ENCODE measurements at places on chromosomes 3 and 15.

- no peak for DNase-seq
- no peaks in the 10 kb centered on the region for H3K4me1 ChIP-seq
- no peaks in the 10 kb centered on the region for H3K27me3 ChIP-seq
- no peak overlapping the region for H3K4me3 ChIP-seq
- no peaks in the 10 kb centered on the region for H3K36me3 ChIP-seq
Observed at GRCh38 chr3:29583861-29584260, 303.0 kb downstream of the RBMS3 start.

- H3K4me3 ChIP-seq = no peak overlapping the region
- H3K36me3 ChIP-seq = no peaks in the 10 kb centered on the region
- no peak overlapping the region for H3K27ac ChIP-seq
- H3K4me1 ChIP-seq = no peaks in the 10 kb centered on the region
Observed at GRCh38 chr3:184726497-184726896, 14.6 kb upstream of the MAGEF1 start.

GRCh38 chr3:143584474-143584873, 263.8 kb downstream of the SLC9A9 start:
- H3K27ac ChIP-seq = no peak overlapping the region
- H3K36me3 ChIP-seq = no peaks in the 10 kb centered on the region
- no peak for DNase-seq
- H3K4me1 ChIP-seq = 0 out of 2 replicates have a peak, but pooled peaks cover 4% of the 10 kb centered on the region
- H3K4me3 ChIP-seq = no peak overlapping the region
- no peaks in the 10 kb centered on the region for H3K27me3 ChIP-seq

GRCh38 chr3:149424918-149425317, 47.5 kb upstream of the TM4SF1 start:
- H3K27me3 ChIP-seq = no peaks in the 10 kb centered on the region
- no peak for DNase-seq

DNA sequence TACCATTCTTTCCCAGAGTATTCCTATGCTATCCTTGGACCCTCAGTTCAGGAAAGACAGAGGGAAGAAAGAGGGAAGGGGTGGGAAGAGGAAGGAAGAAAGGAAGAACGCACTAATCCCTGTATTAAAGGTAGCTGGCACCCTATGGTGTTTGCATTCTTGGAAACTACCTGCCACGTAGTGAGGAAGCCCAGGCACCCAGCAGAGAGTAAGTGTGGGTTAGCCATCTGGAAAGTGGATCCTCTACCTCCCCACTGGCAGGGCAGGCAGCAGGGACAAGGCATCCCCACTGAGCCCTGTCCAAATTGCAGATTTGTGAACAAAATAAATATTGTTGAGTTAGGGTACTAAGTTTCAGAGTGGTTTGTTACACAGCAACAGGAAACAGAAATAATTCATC, 8.8 kb downstream of the RBP1 start:
- H3K4me1 ChIP-seq = 0 out of 2 replicates have a peak, but pooled peaks cover 4% of the 10 kb centered on the region
- no peaks in the 10 kb centered on the region for H3K36me3 ChIP-seq
- H3K4me3 ChIP-seq = no peak overlapping the region
- no peaks in the 10 kb centered on the region for H3K27me3 ChIP-seq
- no peak overlapping the region for H3K27ac ChIP-seq

DNA sequence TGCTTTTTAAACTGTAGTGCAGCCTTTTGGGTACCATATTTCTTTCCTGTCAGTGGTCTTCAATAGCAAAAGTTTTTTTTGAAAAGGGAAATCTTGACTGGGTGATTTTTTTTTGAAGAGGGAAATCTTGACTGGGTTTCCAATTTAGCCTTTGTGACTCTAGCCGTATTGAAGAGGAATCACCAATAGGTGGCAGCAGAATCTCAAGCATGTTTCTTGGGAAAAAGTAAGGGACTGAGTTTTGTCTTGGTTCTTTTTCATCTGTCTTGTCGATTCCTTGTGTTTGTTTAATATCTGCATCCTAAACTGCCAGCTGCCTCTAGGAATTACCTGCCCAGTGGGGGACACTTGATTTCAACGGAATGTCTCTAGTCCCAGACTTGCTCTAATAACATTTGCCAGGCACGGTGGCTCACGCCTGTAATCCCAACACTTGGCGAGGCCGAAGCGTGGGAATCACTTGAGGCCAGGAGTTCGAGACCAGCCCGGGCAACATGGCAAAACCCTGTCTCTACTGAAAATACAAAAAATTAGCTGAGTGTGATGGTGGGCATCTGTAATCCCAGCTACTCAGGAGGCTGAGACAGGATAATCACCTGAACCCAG, 89.2 kb downstream of the RBPMS2 start:
- H3K36me3 ChIP-seq = peaks cover 48% of the 10 kb centered on the region
- no peak overlapping the region for H3K4me3 ChIP-seq
- DNase-seq = peak; percentile 35
- no peaks in the 10 kb centered on the region for H3K27me3 ChIP-seq

- H3K4me3 ChIP-seq = peak overlapping the region; percentile 93
- no peak for DNase-seq
- no peaks in the 10 kb centered on the region for H3K27me3 ChIP-seq
- no peaks in the 10 kb centered on the region for H3K36me3 ChIP-seq
- no peak overlapping the region for H3K27ac ChIP-seq
- H3K4me1 ChIP-seq = peaks cover 3% of the 10 kb centered on the region
Observed at GRCh38 chr3:44510000-44510368, 32.5 kb upstream of the ZNF445 start.

DNA sequence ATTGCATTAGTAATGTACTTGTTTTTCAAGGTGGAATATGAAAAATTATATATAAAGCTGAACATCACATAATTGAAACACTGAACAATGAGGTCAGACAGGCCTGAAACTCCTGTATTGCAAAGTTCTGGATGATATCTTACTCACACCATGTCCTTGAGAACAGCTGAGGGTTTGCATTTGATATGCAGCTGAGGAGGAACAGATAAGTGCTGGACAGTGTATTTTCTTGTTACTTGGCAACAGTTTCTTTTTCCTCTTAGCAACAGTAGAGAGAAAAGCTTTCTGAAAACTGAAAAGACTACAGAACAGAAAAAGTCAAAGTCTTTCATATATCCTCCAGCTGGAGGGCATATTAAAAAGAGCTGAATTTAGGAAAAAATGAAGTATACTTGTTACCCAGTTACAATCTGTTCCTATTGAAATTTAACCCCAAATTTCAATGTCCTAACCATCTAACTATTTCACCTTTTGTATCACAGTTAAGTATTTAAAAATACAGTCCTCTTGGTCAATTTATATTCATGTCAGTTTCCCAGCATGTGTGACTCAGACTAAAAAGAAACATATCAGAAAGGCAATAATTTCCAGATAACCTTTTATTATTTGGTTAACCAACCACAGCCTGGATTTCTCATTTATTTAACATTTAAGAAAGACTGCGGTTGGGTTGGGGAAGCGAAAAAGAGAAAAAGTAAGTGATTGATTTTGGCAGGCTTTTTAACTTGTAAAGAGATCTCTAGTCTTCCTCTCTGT, 733.0 kb upstream of the DPPA4 start:
- H3K27me3 ChIP-seq = no peaks in the 10 kb centered on the region
- H3K36me3 ChIP-seq = peaks cover 17% of the 10 kb centered on the region
- H3K4me3 ChIP-seq = no peak overlapping the region
- DNase-seq = no peak

- DNase-seq = no peak
- H3K4me3 ChIP-seq = no peak overlapping the region
- peaks cover 25% of the 10 kb centered on the region for H3K36me3 ChIP-seq
- H3K27ac ChIP-seq = no peak overlapping the region
Observed at GRCh38 chr15:70062321-70062956, 35.3 kb downstream of the TLE3 start.

DNA sequence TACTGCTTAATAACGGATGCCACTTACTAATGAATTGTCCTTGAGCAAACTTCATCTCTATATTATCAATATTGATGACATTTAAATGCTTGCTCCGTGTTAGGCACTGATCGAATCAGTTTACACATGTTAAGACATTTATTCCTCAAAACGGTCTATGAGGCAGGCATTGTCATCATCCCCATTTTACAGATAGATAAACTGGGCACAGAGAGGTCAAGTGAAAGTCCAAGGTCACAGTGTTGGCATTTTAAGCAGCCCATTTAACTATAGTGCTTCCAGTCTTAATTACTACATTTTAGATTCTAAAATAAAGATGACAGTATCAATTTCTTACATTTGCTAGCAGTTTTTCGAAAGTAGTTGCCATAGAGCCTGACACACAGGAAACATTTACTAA, 966 bp upstream of the ABI3BP start:
- H3K4me3 ChIP-seq = no peak overlapping the region
- no peaks in the 10 kb centered on the region for H3K27me3 ChIP-seq

- H3K36me3 ChIP-seq = no peaks in the 10 kb centered on the region
- no peak overlapping the region for H3K4me3 ChIP-seq
- H3K27ac ChIP-seq = no peak overlapping the region
- DNase-seq = no peak
- H3K27me3 ChIP-seq = peaks cover under 1% of the 10 kb centered on the region
Observed at GRCh38 chr3:64213962-64214379, 11.3 kb downstream of the PRICKLE2 start.

GRCh38 chr3:2300938-2301337, 202.3 kb downstream of the CNTN4 start:
- no peak overlapping the region for H3K4me3 ChIP-seq
- H3K27me3 ChIP-seq = no peaks in the 10 kb centered on the region
- no peak overlapping the region for H3K27ac ChIP-seq
- no peaks in the 10 kb centered on the region for H3K36me3 ChIP-seq

DNA sequence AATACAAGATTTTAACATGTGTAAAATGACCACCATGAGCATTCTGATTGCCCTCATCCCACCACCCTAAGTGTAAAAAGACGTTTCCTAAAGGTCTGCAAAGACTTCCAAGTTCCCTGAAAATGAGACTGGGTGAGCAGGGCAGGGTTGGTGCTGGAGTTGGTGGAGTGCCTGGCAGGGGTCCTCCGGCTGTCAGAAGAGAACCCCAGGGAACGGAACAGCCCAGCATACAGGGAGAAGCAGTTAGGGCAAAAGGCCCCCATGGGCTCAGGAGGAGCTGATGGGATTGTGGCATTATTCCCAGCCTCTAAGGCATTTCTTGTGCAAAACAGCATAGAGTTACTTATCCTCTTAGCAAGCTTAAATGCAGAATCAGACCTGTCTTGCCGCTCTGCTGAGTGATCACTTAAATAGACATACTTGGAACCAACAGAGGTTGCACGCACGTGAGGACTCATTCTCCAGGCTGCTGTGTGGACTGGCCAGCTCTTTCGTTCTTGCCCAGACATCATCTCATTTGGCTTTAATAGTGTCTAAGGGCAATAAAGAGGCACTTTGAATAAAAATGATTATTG, 36.0 kb downstream of the XYLB start:
- no peaks in the 10 kb centered on the region for H3K4me1 ChIP-seq
- H3K36me3 ChIP-seq = peaks cover 59% of the 10 kb centered on the region
- no peak overlapping the region for H3K4me3 ChIP-seq
- no peak for DNase-seq

DNA sequence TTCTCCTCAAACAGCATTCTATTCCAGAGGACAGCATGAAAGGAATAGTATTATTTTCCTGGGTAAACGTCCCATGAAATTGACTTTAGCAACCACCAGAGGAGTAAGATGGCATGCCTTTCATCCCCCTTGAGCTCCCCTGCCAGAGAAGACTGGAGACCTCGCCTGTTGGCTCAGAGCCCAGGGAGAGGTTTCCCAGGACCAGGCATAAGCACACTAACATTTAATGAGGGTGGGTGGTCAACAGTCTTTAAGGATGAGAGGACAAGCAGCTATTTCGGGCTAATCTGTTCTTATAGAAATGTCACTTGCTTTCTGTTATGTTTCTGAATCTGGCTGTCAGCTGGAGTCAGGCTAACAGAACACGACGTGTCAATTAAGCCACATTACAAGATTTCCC, 390.5 kb downstream of the GABRG3 start:
- H3K4me1 ChIP-seq = no peaks in the 10 kb centered on the region
- H3K27ac ChIP-seq = no peak overlapping the region
- no peak overlapping the region for H3K4me3 ChIP-seq

DNA sequence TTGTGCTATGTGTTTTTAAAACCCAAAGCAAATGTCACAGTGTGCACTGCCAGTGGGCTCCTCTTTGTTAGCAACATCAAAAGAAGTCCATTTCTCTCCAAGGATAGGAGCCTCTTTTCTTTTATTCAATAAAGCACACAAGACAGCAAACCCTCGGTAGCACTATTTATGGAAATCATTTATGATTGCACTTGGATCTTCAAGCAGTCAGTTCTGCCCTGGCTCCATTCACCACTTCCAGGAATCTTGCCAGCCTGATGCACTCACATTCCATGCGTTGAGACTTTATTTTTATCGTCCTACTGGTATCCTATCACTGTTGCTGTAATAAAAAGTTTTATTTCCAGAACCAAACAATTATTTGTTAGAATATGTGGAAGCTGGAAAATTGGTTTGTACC, 412.1 kb downstream of the TBL1XR1 start:
- no peaks in the 10 kb centered on the region for H3K36me3 ChIP-seq
- H3K27me3 ChIP-seq = no peaks in the 10 kb centered on the region
- no peaks in the 10 kb centered on the region for H3K4me1 ChIP-seq
- H3K4me3 ChIP-seq = no peak overlapping the region
- no peak for DNase-seq

- H3K27me3 ChIP-seq = no peaks in the 10 kb centered on the region
- H3K4me1 ChIP-seq = no peaks in the 10 kb centered on the region
- no peaks in the 10 kb centered on the region for H3K36me3 ChIP-seq
- no peak overlapping the region for H3K4me3 ChIP-seq
- H3K27ac ChIP-seq = no peak overlapping the region
Observed at GRCh38 chr3:167032267-167032876, 347.7 kb downstream of the ZBBX start.

- H3K27me3 ChIP-seq = no peaks in the 10 kb centered on the region
- no peak for DNase-seq
- H3K27ac ChIP-seq = no peak overlapping the region
- peaks cover 11% of the 10 kb centered on the region for H3K36me3 ChIP-seq
- H3K4me3 ChIP-seq = peak overlapping the region; percentile 89
Observed at GRCh38 chr15:74843891-74844299, 939 bp upstream of the ULK3 start.

DNA sequence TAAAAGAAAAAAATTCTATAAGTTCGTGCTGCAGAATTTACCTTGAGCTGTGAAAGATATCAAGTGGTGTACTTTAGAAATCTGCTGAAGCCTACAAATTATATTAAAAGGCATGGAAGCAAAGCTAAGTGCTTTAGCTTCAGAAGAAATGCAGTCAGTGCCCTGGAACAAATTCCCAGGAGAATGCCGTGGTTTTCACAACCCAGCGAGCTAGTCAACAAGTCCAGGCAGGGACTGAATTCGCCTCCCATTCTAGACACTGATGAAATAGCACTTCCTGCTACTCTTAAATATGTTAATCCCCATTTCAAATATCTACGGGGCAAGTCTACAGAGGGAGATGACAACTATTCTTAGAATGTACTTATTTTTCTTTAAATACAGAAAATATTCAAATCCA, 326.4 kb upstream of the IGF1R start:
- H3K4me1 ChIP-seq = no peaks in the 10 kb centered on the region
- no peak overlapping the region for H3K27ac ChIP-seq
- H3K4me3 ChIP-seq = no peak overlapping the region

Measured in H9 (cell line).